HS-27A (cell line): ENCODE measurements at places on chromosomes 2 and 18.

GRCh38 chr2:43169987-43170386, 56.4 kb downstream of the ZFP36L2 start:
- DNase-seq = no peak

DNA sequence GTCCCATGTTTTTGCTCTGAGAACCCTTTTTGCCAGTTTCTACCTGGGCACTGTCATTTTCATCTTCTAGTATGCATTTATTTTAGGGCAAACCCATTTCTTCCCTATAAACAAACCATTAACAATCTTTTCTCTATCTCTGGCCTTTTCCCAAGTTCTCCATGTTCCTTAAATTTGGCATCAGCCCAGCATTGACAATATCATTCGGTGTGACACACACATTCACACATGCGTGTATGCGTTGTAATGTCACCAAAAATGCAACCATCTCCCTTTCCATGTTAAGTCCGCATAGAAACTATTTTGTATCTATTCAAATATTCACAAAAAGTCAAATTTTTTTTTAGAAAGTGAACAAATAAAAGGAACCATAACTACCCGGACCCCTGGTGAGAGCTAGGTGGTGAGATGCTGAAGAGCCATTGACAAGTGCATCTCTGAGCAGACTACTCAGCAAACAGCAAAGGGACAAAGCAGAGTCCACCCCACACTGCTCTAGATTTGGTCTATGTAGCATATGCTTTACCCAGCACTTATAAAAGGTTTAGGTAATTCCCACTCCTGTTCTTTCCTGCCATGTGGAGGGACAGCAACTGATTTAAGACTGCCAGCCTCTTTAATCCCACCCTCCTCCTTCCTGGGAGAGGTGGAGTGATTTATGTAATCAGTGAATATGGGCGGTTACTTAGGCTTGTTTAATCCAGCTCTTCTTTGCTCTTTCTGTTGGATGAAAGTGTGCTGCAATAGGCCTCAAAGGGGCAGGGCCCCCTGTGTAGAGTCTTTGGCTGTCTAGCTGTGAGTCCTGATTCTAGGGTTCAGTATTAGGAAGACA, 124.1 kb downstream of the METTL8 start:
- DNase-seq = no peak

GRCh38 chr2:130152816-130153595, 8.1 kb upstream of the CCDC74B start:
- DNase-seq = no peak

DNA sequence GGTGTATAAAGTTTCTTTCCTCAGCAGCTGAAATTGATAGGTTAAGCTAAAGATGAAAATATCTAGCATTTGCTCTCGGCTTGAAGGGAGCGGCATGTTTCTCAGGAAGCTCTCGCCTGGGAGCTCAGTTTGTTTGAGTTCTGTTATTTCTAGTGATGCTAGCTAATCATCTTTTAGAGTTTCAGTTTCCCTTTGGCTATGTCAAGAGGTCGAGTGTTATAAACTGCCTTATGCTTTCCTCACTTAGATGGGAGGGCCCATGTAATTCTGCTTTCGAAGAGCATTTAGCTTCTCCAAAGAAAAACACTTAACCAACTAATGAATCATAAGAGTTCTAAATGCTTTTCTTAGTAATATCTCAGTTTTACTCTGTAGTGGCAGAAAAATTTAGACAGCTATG, 33.6 kb downstream of the PLCL1 start:
- no peak for DNase-seq

DNA sequence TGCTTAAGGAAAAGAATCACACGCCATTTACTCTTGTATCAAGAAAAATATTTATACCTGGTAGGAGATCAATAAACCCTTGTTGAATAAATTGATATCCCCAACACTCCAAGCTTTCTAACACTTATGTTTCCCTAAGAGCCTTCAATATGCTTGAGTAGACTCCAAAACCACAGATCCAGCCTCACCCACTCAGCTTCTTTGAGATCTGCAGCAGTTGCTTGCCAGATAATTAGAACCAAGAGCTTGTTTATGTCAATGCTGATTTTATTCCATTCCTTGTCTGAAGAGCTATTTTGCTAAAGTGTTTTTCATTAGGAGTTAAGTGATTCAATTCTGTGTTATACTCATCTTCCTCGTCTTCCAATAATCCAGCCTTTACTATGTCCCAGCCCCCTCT, 26.3 kb upstream of the CRIM1 start:
- DNase-seq = no peak

GRCh38 chr2:10393640-10393982, 54.5 kb downstream of the ODC1 start:
- no peak for DNase-seq

GRCh38 chr2:2506536-2506935, 175.5 kb upstream of the MYT1L start:
- DNase-seq = no peak

GRCh38 chr2:237235383-237236095, 149.8 kb downstream of the COPS8 start:
- DNase-seq = no peak

GRCh38 chr2:42216694-42217093, 47.5 kb downstream of the EML4 start:
- DNase-seq = no peak

GRCh38 chr2:40896358-40896757, 444.5 kb upstream of the SLC8A1 start:
- no peak for DNase-seq

DNA sequence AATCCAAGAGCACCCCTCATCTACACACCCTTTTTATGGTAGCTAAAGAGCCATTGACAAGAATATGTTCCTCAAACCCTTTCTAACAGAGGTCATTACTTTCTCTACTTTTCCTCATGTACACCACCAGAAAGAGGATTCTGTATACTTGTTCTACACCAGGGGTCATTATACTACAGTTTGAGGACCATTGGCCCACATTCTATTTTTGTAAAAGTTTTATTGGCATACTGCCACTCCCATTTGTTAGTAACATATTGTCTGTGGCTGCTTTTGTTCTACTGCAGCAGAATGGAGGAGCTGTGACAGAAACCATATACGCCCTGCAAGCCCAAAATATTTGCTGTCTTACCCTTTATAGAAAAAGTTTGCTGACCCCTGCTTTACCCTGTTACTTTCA, 14.3 kb downstream of the HTR2B start:
- DNase-seq = no peak

DNA sequence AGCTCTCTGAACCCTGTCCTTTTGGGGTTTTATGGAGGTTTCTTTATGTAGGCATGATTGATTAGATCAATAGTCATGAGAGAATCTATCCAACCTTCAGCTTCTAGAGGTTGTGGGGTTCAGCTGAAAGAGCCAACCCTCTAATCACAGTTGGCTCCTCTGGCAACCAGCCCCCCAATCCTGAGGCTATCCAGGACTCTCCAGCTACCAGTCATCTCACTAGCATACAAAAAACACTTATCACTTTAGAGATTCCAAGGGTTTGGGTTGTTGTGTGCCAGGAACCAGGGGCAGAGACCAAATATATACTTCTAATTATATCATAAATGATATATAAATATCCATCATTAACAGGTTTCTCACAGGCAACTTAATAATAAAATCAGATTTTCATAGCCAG, 11.7 kb downstream of the WDPCP start:
- DNase-seq = no peak

- no peak for DNase-seq
Observed at GRCh38 chr2:64634345-64635267, 19.1 kb downstream of the SERTAD2 start.

DNA sequence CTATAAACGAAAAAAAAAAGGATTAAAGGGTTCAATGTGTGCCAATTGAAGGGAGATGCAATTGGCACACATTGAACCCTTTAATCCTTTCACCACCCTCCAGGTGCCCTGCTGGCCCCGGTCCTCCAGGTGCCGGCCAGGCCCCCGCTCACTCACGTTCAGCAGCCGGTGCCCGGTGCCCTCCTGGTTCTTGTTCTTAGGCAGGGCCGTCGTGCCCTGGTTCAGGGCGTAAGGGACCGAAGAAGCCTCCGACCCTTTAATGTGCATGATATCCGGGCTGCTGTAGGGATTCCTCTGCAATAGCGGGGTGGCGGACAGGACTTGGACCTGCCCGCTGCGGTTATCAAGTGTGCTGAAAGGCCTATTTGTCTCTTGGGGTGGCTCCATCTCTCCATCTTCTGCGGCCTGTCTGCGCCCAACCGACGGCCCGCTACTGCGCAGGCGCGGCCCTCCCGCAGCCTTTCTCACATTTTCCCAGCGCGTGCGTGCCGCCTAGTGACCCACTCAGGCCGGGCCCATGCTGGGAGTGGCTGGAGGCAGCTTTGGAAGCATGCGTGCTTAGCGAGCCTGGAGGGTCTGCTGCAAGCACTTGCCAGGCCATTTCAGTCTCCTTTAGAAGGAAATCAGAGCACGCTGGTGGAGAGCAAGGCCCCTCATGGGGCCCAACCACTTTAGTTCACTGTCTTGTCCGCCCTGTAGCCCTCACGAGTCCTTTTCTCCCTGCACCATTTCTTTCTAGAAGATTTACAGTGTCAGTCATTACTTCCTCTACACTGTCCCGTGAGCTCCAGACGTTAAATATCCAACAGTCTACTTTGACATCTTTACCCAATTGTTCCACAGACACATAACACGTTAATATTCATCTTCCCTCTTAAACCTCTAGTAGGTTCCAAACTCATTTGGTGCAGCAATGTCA, 24.3 kb downstream of the TMEM237 start:
- no peak for DNase-seq

DNA sequence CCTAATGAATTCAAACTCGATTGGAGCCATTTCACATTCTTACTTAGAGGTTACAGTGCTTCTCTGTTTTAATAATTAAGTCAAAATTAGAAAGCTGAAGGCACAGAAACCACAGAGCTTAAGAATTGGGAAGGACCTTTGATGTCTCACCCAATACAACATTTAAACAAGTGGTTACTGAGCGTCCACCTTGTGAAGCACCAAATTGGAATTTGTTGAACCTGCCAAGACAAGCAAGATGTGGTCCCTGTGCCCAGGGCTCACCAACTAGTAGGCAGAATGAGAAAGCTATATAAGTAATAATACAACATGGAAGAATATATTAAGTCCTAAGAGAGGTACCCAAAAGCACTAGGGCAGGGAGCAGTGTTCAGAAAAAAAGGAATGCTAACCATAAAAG, 64.5 kb upstream of the NPAS2 start:
- no peak for DNase-seq

- DNase-seq = no peak
Observed at GRCh38 chr2:226732478-226733188, 67.0 kb downstream of the IRS1 start.
